Activated T-helper 1 cell treated with Interleukin-2 at 50 U/mL for 16 hours (primary cell): ENCODE measurements at places on chromosomes 5 and 9.

GRCh38 chr9:15189481-15189880, 117.5 kb downstream of the TTC39B start:
- no peak for DNase-seq

DNA sequence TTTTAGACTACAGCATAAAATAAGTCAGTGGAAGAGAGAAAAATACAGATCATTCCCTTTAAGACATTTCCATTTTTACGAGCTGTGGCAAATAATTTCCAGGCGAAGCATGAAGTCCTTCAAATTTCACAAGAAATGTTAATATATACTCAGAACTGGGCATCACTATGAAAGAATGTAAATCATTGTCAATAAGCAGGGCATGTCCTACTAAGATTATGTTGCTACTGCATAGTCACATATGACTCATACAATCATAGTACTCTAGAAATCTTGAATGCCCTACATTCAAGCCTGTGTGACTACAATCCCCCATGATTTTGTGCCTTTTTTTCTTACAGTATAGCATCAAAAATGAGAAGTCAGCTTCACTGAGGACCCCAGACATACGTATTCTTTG, 485.2 kb upstream of the FTMT start:
- no peak for DNase-seq

DNA sequence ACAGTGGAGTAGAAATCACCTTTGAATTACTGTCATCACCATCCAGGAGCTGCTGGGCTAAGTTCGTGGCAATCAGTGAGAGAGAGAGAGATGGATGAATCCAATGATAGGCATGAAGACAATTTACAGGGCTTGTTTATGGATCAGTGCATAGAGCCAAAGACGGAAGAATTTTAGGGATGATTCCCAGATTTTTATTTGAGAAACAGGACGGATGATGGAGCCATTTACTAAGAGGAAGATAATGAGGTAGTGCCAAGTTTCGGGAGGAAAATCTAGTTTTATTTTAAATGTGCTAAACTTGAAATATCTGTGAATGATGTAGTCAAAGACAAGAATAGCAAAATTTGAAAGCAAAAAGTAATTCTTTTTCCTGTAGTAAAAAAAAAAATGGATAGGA, 394.2 kb upstream of the PAPPA start:
- DNase-seq, result no peak

DNA sequence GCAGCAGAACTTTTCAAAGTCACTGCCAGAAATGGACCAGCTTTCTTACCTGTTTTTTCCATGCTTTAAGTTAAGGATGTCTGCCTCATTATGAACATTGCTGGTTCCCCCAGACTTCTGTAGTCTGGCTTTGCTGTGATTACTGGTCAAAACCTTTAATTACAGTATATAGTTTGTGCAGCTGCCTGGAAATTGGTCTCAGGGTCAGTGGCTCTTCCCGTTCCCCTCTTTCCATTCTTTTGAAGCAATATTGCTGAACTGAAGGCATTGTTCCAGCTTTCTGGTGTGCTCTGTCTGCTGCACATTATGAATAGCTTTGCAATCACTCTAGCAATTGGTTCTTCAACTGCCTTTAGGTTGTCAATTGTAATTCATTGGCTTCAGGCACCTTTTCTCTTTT, 206.5 kb downstream of the ARL15 start:
- DNase-seq, result no peak

GRCh38 chr5:89260254-89260653, 377.3 kb upstream of the MEF2C start:
- DNase-seq, result no peak

- no peak for DNase-seq
These were observed 306.1 kb downstream of the GLIS3 start for GRCh38 chr9:3993773-3994172.

DNA sequence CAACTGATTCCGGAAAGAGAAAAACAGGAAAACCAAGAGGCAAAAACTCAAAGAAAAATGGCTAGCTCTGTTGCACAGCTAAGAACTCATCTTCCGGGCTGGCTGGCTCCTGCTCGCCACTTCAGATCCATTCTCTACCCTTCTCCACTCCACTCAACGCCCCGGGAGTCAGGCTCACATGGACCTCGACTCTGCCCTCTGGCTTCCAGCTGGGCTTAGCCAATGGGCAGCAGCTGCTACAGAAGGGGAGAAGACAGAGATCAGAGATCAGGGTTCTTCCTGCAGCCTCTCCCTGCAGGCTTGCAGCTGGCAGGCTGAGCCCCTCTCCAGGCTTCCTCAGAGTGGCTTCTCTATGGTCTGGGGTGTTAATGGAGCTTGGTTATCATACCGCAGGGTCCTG, 187.5 kb downstream of the MED10 start:
- DNase-seq, result no peak

- no peak for DNase-seq
These were observed 2.0 kb upstream of the RICTOR start for GRCh38 chr5:39076101-39076756.

- no peak for DNase-seq
These were observed 210.9 kb downstream of the FRMD3 start for GRCh38 chr9:83327323-83327722.

DNA sequence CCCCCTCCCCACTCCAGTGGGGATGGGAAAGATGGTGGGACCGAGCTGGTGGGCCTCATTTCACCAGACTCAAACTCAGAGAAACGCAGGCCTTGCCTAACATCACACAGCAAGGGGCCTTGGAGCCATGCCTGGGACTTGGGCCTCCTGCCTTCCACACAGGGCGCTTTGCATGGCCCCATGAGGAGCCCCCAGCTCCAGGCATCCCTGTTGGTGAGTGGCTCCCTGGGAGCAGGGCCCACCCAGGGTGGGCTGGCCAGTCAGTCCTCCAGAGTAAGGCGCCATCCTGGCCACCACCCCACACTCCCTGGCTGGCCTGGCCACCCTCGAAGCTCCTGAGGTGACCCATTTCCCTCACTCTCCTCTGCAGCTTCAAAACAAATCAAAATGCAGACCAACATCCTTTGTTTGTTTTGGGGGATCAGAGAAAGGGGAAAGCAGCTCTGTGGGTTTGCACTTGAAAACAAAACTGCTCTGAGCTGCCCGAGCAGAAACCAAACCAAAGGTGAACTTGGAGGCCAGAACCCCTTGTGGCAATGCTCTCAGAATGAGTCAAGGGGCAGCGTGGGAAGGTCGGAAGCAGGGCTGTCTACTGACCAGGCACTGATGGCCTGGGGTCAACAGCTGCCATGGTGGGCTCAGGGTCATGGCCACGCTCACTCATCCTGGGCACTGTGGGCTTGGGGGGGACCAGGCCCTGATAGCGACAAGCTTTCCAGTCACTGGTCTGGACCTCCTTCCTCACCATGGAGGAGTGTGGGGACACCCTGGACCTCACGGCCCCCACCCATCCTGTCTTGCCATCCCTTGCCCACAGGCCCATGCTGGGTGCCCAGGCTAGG, 37.0 kb upstream of the VDAC1 start:
- DNase-seq, result no peak

DNA sequence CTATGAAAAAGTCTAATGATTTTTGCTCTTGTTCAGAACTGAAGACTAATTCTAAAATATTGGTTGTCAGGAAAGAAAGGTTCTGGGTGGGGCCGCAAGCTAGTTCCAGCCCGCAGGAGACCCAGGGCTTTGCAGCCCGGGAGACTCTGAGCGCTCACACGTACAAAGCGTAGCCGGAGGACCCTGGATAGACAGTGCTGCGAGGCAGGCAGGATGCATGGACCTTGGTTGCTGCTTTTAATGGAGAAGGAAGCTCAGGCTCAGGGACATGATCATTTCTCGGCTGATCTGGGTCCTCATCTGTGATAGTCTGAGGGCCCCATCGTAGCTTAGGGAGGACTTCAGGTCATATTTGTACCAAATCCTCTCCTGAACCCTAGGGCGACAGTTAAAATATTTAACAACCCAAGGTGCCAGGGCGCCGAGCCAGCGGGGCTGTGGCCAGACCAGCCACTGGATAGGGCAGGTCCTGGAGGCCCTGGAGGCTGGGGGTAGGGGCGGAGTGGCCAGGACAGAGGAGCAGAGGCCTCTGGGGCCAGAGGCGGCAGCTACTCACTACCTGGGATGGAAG, 70.1 kb upstream of the UNC5A start:
- DNase-seq, result no peak

DNA sequence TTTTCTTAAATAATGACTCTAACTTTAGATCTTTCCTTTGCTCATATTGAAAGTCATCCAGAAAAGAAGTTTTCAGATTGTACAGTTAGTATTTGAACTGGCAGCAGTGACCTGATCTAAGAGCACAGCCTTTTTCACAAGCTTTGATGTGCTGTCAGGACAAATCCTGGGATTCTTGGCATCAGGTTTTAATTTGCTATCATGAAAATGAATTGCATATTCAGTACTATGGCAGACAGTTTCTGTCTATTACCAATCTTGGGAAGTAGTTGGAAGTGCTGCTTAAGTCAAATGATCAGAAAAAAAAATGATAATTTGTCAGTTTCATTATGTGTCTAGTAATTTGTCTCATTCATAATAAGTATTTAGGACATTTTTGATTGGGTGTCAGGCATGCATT, 925.6 kb upstream of the ARRDC3 start:
- DNase-seq, result no peak

DNA sequence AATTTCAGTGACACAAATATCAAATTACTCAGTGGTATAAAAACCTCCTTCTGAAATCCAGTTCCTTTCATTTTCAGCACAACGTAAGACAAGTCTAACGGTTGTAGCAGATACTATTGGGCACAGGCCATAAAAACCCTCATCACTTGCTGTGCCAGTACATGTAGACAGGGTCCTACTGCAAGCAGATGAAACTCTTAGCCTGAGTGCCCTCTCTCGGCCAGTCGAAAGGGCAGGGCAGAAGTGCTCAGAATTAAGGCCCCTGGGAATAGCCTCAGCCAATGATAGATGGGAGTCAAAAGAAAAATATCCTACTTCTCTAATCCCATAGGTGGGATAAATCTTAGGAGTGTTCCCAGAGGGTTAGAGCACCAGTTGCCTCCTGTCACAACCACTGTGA, 168.5 kb upstream of the FER start:
- DNase-seq, result no peak

GRCh38 chr9:69034071-69034470, 1.5 kb upstream of the FXN start:
- no peak for DNase-seq

DNA sequence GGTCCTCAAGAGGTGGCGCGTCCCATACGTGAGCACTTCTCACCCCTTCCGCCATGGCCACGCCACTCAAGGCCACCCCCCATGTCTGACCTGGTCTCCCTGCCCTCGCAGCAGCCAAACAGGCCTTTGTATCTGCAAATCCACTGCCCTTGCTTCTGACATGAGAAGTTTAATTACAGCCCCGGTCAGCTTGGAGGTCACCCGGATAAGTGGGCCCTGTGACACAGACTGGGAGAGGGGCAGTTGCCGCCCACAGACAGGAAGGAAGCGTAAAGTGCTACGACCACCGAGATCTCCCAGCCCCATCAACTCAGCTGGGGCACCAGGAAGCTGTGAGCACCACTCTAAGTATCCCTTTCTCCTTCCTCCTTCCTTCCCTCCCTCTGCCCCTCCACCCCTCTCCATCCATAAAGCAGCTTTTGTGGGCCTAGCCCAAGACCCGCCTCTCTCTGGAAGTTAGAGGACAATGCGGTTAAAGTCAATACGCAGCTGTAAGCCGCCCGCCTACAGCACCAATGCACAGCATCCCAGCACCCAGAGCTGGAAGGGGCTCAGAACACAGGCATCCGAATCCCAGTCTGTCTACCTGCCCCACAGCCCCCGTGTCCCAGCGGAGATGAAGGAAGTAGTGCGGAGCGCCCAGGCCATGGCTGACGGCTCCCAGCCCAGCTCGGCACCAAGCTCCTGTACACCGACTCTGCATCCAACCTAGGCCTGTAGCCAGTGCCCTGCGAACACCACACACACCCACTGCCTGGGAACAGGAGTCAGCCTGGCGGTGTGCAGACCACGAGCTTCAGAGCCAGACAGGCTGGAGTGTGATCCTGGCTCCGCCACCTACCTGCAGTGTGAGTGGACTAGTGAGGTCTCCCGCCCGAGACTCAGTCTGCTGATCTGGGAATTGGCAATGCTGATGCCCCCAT, 44.8 kb upstream of the RNF130 start:
- no peak for DNase-seq
